Right cardiac atrium (tissue), 5 donors: ENCODE measurements at places on chromosomes 13 and 19. TPM values are rescaled to one million over a fixed set of nuclear protein-coding genes. Genes with fewer than 3 reads are reported as not detected.

GRCh38 chr13:107379407-107380155 is 811.6 kb upstream of the ARGLU1 start:
- DNase-seq, result no peak

DNA sequence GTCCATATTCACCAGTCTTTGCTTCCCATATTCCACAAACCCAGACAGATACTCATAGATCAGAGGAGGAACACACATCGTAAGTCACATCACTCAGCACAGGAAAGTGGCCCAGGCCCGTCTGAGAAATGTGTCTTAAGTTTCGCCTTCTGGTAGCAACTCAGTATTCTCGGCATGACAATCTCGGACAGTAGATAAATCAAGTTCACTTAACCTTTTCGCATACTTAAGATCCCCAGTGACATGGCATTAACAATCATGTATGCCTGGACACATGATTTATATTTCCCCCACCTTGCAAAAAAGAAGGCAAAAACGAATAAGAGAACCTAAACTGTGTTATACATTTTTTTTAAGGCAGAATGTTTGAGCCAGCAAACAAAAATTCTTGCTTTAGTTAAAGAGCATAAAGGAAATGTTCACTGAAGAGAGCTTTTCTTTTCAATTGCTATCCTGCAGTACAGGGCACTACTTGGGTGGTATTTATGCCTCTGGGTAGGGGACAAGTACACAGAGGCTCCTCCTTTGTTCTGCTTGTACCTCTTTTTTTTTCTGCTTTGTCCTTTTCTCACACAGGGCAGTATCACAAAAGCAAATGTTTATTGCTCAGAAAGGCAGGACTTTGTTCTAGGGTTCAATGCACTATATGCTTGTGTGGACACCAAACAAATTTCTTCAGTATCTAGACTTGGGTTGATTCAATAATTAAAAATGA is 360.6 kb downstream of the TDRD3 start:
- DNase-seq, result no peak

DNA sequence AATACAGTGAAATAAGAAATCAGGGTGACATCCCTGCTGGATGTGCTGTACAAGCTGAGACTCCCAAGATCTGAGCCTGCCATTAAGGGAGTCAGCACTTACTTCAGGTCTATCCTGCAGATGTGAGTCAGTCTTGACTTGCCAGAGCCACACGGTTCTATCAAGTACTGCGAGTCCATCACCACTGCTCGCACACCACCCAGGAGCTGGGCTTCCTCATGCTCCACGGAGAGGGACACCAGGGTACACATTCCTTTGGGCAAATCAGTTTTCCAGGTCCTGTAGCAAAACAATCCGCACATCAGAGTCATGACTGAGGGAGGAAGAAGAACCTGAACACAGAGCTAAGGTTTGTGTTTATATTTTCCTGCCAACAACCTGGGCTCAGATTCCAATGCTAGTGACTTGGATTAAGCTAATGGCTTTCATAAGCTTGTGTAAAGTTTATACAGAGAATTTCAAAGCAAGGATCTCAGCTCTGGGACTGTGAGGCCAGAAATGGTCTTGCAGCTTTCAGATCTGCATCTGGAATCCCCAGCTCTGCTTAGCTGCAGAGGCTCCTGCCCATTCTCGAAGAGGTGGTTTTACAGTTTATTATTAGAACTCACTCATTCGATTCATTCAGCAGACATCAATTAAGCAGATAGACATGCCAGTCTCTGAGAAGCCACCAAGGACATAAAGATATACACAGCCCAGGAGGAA is 90.6 kb downstream of the KL start:
- no peak for DNase-seq

GRCh38 chr13:97749174-97749573 is 204.3 kb upstream of the IPO5 start:
- DNase-seq, result no peak

DNA sequence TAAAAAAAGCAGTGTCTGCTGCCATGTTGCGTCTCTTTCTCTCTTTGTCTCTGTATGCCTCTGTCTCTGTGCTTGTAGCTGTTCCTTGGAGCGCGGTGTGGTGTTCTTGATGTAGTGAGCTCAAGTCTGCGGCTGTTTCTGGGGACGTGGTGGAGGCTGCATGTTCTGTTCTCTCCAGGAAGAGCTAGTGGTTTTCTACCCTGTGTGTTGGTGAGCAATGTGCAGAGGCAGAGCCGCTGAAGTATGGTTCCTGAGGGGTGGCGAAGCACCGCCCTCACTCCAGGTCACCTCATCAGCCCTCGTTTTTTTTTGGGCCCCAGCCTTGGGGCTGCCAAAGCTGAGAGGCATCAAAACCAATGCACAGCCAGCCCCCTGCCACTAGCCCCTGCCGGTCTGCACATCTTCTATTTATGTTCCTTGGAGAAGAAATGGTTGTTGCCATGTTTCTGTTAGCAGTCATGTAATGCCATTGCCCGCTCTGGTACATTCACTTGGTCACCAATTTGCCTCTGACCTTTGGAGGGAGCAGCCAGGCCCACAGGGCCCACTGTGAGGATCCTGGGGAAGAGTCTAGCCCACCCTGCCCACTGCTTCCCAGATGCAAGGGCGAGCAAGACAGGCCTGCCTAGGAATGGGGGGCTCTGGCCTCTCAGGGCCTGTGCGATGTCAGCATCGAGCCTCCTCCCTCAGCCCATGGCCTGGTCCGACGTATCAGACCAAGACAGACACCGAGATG is 7.2 kb downstream of the HNRNPL start:
- DNase-seq, result no peak

DNA sequence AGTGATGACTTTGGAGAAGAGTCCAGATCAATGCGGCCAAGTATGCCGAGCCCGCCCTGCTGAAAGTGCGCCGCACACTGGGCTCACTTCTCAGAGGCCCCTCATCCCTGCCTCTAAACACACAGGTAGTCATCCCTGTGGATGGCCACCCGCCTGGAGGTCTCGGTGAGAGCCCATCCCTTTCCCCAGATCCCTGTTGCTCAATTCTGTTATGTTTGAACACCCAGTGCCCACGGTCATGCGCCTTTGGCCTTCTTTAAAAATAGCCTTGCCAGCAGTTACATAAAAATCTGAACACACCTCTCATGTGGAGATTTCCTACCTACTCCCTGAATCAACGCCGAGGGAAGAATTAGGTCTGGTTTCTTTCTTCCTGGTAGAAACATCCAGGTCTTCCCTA is 11.9 kb downstream of the ELAVL1 start:
- DNase-seq, result no peak

The ZNF486 gene
- total RNA-seq, result 3.3 TPM

- DNase-seq, result no peak
Observed at GRCh38 chr19:38977445-38978325, 2.1 kb upstream of the FBXO17 start.

The SAMD4B gene
- total RNA-seq, result 85.3 TPM

The ERICH4 gene
- total RNA-seq, result not detected

The MEDAG gene
- total RNA-seq, result 22.2 TPM

The ADGRE1 gene
- total RNA-seq, result 0.25 TPM
